ENCODE measurements at places on chromosomes 7 and 10.
A peak's percentile ranks its signal among the peaks of the same experiment; 100 is the strongest.

DNA sequence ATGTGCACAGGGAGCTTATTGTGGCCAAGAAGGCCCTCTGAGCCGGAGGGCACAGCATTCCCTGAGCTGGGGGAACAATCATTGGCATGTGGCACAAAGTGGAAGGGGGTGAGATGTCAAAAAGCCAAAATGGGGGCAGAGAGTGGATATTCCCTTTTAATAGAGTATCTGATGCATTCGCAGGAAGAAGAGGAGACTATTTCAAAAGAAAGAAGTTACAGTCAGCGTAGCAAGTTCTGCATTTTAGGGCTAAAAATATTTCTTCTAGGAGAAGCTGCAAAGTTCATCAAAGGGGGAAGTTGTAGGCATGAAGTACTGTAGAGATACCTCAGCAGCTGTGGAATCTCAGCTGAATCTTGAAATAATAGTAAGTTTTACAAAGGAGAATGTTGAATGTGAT, 136.0 kb upstream of the WDR11 start:
- peak; percentile 80 for DNase-seq

DNA sequence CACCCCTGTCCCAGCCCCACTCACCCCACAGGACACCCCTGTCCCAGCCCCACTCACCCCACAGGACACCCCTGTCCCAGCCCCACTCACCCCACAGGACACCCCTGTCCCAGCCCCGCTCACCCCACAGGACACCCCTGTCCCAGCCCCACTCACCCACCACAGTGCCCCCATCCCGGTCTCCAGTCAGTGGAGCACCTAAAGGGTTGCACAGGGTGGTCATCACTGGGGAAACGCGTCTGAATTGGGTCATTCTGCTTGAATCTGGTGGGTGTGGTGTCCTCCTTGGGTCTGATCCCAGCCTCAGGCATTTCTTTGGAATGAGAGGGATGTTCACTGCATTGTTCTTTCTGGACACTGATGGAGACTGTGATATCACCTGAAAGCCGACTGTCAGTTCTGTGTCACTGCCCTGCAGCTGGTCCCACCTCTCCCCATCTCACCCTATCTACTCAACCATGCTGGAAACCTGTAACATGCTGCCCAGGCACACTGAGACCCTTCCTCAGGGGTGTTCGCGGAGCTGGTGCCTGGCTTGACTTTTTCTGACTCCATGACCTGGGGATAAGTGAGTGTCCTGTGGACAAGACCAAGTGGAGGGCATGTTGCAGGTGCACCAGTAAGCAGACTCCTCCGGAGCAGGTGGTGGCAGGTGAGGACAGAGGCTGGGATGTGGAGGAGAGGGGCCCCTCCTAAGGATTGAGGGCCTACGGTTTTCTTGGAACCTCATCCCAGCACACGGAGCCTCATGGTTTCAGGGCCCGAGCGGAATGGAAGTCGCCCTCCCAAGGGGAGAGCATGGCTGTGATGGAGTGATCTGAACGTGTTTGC, 262.5 kb upstream of the PPP2R2D start:
- DNase-seq: no peak

DNA sequence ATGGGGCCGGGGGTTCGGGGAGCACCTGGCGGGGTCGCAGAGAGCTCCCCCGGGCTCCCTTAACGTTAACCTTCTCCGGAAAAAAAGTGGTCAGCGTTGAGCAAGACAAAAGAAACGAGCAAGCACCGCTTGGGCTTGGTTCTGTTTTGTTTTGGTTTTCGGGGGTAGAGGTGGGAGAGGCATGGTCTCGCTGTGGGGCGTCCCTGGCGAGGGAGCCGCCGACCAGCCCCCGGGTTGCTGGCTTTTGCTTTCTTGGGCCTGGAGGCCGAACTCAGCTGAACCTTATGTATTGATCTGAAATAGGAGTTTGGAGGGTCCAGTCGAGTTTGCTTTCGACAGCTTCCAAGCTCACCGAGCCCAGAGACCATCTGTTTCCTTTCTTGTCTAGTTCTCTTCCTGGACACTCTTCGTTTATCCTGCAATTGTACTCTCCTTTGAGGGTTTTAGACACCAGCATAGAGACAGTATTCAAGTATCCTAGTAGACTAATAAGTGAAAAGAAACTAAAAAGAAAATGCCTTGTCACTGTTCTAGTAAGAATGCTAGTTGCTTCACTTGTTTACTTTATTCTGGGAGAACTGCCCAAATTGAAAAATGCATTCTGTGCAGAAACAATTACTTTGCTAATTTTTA, 980 bp downstream of the FHIP2A start:
- peak; percentile 28 for DNase-seq

GRCh38 chr7:156017431-156017830, 205.2 kb upstream of the SHH start:
- DNase-seq: no peak

- DNase-seq: no peak
These were observed 7.1 kb upstream of the FAM204A start for GRCh38 chr10:118349235-118349634.

- no peak for DNase-seq
These were observed 37.8 kb downstream of the SP8 start for GRCh38 chr7:20748853-20749252.

GRCh38 chr7:127629268-127629854, 11.4 kb upstream of the PAX4 start:
- peak; percentile 17 for DNase-seq

- DNase-seq: no peak
These were observed 177.1 kb downstream of the FRMD4A start for GRCh38 chr10:14153570-14154055.

GRCh38 chr7:74606101-74606908, 51.2 kb upstream of the GTF2I start:
- peak; percentile 31 for DNase-seq

DNA sequence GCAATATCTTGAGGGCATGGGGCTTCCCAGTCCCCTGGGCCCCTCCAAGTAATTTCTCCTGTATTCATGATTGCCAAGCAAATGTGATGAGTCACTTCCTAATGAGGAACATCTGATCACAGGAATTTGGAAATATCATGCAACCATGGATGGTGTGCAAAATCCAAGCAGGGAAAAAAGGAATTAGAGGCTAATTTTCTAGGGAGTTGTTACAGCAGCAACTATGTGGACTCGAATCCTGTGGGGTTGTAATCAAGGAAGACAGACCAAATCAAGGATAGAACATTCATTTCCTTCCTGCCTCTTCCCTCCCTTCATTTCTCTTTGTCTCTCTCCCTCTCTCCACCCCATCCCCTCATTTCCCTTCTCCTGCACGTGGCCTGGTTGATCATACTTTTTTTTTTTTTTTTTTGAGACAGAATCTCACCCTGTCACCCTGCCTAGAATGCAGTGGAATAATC, 23.9 kb upstream of the AGFG2 start:
- peak; percentile 70 for DNase-seq

DNA sequence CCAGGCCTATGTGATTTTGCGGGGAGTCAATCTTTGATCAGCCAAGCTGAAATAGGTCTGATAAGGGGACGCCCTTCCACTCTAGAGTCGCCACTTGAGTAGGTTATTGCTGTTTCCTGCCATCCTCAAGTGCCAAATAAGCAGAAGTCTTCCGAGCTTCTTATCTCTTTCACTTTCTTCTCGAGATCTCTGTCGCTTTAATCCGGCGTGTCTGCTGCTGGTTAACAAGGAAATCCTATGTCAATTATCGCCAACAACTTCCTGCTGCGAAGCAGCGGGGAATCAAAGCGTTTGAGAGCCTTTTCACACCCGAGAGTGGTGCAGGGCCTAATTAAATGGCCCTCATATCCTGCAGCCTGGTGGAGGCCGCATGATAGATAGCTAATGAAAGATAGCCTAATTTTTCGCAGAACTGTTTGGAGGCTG, 215.9 kb downstream of the RAB11FIP2 start:
- DNase-seq: no peak

DNA sequence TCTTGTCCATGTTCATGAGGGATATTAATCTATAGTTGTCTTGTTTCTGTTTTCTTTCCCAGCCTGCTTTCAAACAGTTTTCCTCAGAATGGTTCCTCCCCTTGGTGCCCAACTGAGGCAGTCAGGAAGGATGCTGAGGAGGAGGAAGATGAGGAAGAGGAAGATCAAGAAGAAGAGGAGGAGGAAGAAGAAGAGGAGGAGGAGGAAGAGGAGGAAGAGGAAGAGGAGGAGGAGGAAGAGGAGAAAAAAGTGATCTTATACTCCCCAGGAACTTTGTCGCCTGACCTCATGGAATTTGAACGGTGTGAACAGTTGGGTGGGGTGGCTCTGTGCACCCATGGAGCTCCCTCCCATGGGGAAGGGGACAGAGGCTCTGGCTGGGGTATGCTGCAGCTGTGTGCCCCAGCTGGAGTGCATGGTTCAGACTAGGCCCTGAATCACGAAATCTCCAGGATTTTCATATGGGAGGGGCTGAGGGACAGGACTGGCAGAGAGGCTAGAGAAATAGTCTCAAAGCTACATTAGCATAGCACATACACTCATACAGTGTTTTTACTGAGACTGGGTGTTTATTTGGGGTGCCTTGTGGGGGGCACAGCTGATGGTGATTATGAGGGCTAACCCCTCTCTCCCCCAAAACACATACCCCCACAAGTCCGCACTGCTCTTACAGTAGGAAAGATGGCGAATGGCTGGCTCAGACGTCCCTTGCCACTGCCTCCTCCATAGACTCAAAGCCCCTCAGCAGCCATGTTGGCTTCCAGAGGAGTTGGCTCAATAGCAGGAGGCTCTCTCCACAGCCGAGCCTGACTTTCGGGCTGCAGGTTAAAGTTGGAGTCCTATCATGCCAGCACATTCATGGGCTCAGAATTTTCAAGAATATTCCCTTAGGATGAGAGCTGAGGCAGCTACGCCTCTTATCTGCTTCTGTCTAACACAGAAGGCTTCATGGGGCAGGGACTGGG, 11.9 kb downstream of the STRA8 start:
- no peak for DNase-seq

DNA sequence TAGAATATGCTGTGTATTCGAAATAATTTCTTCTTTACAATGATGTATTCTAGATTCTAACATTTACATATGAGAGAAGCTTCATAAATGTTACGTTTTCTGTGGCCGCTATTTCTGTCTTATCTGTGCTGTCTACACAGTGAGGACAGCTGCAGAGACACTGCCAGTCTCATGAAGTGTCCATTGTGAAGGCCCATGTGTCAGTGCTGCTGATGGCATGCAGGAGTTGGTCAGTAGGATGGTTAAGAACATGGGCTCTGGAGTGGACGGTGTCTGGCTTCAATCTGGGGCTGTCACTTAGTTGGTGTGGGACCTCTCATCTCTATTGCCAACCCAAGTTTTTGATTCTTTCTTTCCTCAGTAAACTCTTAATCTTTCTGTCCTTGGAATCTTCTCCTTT, 137.3 kb downstream of the SDK1 start:
- DNase-seq: no peak

DNA sequence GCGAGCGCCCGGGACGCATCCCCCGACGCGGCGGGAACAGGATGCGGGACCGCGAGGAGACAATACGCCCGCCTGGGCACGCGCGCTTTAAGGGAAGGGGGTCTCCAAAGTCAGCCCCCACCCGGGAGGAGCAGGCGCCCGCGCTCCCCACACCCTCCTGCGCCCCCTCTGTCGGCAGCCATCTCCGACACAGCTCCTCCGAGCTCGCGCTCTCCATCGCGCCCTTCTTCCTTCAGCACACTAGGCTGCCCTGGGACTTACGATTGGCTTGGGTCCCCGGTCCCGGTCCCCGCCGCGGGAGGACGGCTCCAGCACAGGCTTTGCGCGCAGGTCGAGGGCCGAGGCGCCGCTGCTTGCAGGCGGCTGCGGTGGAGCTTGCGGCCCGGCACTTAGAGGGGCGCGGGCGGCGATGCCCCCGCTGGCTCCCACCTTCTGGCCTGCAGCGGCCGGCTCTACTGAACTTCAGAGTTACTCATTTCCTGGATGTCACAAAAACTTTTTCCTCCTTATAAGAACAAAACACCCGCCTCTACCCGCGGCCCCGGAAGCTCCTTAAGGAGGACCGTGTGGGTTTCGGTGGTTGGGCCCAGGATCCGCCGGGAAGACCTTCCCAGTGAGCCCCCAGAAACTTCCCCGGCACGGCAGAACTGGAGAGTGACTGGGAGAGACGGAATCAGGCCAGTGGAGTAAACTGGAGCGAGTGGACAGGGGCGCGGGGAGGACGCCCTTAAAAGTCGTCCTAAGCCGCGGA, at the start of gene ITPRIP:
TSS of gene ITPRIP (minus strand) at position 481 of the 751 bp plus-strand sequence. CDS start 22,414 bp downstream, outside the sequence.
- peak; percentile 82 for DNase-seq

- DNase-seq: no peak
These were observed 147.1 kb downstream of the MLLT10 start for GRCh38 chr10:21681156-21681555.

GRCh38 chr10:101230183-101230917, 1.1 kb upstream of the LBX1 start:
- DNase-seq: no peak

DNA sequence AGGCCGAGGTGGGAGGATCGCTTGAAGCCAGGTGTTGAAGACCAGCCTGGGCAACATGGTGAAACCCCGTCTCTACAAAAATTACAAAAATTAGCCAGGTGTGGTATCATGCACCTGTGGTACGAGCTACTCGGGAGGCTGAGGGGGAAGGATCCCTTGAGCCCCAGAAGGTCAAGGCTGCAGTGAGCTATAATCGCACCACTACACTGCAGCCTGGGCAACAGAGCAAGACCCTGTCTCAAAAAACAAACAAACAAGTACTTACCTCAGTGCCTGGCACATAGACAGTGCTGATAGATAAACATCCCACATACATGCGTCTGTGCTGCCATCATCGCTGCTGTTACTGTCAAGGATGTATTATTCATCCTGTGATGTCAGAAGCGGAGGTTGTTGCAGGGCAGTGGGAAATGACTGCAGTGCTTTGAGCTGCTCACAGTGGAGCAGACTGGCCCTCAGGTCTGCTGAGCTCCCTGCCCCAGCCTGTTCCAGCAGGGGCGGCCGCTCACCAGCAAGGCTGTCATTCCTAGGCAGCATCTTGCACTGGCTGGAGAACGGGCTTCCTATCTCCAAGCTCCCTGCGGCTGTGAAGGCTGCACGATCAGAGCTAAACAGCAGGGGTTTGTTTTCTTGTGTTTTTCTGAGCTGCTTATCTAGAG, 18.6 kb downstream of the FOXK1 start:
- peak; percentile 54 for DNase-seq

DNA sequence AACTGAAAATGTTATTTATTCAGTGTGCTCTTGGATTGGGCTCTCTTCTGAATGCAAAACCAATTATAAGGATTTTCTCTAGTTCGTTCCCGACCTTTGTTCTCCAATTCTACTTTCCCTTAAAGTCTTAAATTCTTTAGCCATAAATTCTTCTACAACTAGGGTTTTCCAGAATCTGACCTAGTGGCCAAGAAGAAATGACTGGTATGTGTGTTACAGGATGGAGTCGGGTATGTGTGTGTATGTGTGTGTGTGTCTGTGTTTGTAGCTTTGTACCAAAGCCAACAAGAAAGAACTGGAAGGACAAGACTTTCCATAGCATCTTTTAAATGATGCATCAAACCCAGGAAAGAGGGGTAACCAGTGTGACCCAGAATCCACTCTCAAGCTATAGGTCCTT, 25.8 kb upstream of the LEP start:
- DNase-seq: no peak

All from inflammatory macrophage treated with lipopolysaccharide for 1 hour (primary cell).